ENCODE measurements at places on chromosomes 5 and 9.

DNA sequence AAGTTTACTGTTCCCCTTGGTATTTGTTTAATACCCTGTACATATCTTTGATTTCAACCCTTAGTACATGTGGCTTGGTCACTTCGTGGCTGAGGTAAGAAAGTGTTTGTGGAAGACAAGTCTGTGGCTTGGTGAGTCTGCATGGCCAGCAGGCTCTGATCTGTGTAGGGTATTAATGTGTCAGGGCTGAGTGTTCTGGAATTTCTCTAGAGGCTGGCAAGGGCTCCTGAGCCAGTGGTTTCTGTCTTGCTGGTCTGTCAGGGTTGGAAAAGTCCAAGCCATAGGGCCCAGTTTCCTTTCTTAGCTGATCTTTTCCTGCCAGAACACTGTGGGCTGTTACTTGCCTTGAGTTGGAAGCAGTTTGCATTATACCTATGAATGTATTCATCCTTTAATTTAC, 48.0 kb upstream of the FBXL7 start:
- no peak for DNase-seq

DNA sequence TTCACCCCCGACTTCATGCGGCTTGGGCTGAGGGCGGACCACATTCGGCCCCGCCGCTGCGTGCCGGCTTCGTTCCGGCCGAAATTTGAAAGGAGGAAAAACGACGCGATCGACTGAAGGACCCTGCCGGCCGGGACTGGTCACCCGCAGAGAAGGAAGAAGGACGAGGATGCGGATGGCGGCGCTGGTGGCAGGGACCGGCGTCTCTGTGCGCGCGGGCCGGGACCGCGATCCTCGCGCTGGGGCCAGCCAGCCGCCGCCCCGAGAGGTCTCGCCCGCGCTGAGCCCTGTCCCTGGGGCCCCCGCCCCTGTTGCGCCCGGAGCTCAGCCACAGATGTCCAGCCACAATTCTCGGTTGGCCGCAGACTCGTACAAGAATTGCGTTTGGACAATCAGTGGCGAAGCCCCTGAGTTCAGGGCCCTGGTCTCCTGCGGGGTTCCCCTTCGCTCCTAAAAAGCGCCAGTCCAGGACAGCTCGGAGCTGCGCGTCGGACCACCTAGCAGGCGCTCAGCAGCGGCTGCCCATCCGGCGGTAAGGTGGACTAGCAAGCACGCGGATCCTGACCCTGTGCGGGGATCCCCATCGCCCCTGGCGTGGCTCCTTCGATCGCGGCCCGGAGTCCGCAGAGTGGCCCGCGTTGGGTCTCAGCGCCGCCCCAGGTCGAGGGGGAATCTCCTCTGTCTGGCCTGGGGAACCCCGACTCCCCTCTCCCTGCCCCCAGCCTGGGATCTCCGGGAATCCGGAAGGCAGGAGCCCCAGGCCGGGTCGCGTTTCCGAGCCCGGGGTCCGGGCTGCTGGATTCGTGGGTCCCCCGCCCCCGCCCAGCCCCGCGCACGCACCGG, 21.3 kb downstream of the URM1 start:
- DNase-seq, result peak; percentile 37

- DNase-seq, result peak; percentile 45
These were observed 146.6 kb downstream of the SEC61B start for GRCh38 chr9:99368341-99369326.

DNA sequence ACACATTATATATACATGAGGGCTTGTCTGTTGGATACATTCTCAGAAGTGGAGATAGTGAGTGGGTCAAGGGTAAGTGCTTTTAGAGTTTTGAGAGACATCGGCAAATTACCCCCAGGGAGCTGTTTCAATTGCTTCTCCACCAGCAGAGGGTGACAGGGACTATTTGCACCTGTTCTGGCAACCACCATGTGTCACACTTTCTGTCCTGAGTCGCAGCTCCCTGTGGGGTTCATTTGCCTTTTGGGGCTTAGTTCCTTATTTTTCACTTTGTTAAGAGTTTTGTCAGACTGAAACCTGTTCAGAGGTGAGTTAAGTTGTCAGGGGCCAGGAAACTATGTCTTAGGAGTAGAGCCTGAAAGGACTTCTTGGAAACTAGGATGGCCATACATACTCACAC, 20.1 kb upstream of the SLC36A1 start:
- DNase-seq, result no peak

DNA sequence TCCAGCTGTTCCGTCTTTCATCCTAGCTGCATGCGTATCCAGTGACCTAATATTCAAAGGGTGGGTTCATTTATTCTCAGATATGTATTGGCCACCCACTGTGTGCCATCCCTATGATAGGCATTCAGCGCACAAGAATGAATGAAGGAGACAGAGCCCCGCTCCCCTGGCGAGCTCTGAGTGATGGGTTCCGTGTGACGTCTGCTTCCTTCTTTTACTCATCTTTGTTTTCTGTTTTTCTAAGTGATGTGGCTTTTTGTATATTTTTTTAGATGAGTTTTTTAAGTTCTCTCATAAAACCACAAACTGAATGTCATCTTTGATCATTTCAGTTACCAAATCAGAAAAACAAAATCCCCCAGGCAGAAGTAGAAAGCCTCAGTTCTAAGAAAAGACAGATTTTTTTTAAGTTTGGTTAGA, 168.3 kb upstream of the OTULINL start:
- no peak for DNase-seq

DNA sequence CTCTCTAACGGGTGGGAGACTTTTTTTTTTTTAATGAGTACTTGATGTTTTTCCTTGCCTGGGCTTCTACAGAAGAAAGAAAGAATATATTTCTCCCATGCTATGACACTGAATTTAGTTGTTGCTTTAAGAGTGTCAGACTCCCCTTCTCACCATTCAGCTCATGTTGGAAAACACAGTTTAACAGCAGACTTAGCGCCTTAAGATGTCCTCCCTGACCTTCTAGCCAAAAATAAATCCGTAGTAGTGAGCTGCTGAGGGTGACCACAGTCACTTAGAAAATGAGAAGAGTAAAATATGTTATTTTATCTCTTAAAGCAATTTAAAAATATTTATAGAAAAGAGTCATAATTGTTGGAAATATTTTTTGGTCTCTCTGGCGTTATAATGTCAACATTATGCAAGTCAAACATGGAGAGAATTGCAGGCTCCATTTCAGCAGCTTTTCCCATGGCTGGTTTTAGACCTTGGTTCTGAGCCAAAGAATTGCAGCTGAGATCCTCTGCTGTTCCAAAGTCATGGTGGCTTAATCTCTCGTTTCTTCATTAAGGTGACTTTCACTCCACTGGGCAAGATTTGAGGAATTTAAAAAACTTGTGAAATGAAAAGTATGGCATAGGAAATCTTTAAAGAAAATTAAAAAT, 143.5 kb downstream of the GHR start:
- no peak for DNase-seq

GRCh38 chr5:73042993-73043392, 77.4 kb upstream of the TMEM171 start:
- DNase-seq, result no peak

DNA sequence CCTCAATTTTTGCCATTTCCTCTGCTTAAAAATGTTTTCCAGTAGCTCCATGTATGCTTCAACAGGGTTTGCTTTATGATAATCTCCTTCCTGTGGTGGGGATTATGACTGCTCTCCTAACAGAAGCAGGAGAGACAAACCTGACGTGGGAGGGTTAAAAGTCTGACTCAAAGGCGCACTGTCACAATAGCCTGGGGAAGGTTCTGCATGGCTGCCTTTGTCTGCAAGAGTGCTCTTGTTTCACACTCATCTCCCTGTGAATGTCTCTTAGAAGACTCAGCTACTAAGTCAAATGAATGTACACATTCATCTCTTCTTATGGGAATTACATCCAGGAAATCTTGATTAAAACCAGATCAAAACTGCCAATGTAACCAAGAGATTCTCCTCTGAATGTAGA, 90.9 kb upstream of the MTAP start:
- DNase-seq, result no peak
